Transverse colon (tissue), 4 donors: ENCODE measurements at places on chromosomes 2 and 18.
A peak's percentile ranks its signal among the peaks of the same experiment; 100 is the strongest.

GRCh38 chr2:74149570-74150319, 2.0 kb upstream of the BOLA3 start:
- DNase-seq: no peak

GRCh38 chr2:77652499-77652898, 130.3 kb upstream of the LRRTM4 start:
- DNase-seq: no peak

DNA sequence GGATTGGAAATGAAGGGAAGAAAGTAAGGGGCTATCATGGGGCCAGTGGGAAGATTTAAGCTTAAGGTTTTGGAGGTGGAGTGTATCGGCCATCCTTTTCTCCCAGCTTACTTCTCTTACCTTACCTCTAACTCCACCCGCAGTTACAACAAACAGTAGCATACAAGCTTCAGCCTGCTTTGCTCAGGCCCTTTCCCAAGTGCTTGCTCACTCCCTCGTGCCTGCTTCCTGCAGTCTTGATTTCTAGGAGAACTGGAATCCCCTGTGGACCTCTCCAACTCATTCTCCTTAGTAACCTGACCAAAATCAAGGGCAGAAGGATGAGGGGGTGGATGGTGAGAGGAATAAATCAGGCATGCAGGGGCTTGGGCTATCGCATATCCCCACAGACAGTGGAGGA, 5.8 kb upstream of the LYG2 start:
- DNase-seq: no peak

- DNase-seq: peak; percentile 52
These were observed 47.2 kb upstream of the ZNG1B start for GRCh38 chr2:113390124-113390849.

DNA sequence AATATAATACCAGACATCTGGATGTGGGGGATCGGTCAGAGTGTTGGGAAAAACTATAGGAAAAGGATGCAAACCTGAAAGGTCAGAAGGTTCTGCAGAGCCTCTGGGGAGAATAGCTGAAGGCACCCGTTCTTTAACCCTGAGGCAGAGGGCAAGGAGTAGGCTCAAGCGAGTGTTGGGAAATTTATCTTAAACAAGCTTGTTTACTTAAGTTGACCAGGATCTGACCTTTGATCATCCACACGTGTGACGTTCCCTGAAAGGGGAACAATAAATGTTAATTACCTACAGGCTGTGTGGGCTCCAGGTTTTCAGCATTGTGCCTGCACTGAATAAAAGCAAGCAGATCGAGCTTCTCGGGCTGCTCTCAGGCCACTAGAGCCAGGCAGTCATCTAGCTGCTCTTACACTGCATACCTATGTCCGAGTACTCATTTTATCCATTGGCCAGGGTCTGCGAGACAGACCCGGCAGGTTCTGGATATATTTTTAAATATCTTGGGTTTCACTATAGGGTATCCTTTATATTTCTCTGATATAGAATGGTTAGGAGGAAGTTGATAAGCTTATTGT, 400.6 kb upstream of the CHST9 start:
- DNase-seq: peak; percentile 21
